ENCODE measurements at places on chromosomes 6 and 20.

- peak; percentile 42 for DNase-seq
Measured at GRCh38 chr6:86192123-86192522, 549.4 kb upstream of the SYNCRIP start.

- DNase-seq: no peak
Measured at GRCh38 chr6:24139080-24139479, 13.1 kb downstream of the NRSN1 start.

DNA sequence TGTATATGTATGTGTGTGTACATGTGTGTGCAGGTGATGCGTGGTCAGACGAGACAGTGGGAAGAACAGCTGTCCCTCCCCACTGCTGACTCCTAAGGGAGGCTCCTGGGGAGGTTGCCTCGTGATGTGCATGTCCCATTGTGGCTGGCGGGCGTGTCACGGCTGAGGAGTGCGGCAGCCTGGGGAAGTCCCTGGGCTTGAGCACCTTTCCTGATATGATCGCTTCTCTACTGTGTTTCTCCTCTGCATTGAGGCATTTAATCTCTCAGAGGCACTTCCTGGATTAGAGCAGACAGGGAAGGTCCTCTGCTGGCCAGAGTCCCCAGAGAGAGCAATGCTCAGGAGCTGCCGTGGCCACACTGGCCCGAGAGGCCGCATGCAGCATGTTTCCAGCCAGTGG, 11.4 kb downstream of the NPBWR2 start:
- no peak for DNase-seq

GRCh38 chr20:44336725-44337380, at the start of gene R3HDML:
Gene R3HDML, plus strand, starts transcription at chr20:44337043. Its CDS starts 115 bp downstream, at chr20:44337158.
- DNase-seq: no peak

GRCh38 chr6:169837529-169838250, 86.3 kb downstream of the ERMARD start:
- DNase-seq: no peak

DNA sequence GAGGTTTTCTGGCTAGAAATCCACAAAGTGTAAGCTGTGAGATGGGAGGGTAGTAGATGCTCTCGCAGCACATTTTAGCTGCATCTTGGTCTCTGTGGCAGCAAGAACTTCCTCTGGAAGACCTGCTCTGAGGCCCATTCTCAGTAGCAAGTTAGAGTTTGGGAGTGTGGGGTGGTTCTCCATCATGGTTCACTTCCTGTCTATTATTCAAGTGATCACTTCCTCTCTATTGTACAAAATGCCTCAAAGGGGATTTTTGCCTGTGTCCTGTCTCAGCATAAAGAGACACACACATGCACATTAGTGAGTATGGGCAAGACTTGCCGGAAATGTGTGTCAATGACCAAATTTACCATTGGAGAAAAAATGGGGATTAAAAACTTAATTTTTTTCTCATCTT, 42.5 kb downstream of the LYRM2 start:
- no peak for DNase-seq

- DNase-seq: no peak
Measured at GRCh38 chr6:37653229-37653628, 44.5 kb downstream of the MDGA1 start.

Measured in NCI-H524 (cell line).